ENCODE measurements at places on chromosomes 5 and 9.

- no peak for DNase-seq
These were observed 282.4 kb downstream of the NR3C1 start for GRCh38 chr5:143121135-143121475.

- DNase-seq, result no peak
These were observed 18.3 kb downstream of the FAT2 start for GRCh38 chr5:151572657-151573368.

GRCh38 chr5:168952196-168952595 is 348.7 kb downstream of the SLIT3 start:
- DNase-seq, result no peak

GRCh38 chr9:37976714-37977477 is 73.0 kb upstream of the SLC25A51 start:
- peak; percentile 59 for DNase-seq

DNA sequence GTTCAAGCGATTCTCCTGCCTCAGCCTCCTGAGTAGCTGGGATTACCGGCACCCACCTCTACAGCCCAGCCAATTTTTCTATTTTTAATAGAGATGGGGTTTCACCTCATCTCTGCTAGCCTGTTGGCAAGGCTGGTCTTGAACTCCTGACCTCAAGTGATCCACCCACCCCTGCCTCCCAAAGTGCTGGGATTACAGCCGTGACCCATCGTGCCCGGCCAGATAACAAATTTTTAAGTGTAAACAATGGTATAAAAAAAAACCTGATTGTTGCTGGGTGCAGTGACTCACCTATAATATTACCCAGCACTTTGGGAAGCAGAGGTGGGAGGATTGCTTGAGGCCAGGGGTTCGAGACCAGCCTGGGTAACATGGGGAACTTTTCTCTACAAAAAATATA is 28.0 kb upstream of the N4BP3 start:
- DNase-seq, result peak; percentile 29

DNA sequence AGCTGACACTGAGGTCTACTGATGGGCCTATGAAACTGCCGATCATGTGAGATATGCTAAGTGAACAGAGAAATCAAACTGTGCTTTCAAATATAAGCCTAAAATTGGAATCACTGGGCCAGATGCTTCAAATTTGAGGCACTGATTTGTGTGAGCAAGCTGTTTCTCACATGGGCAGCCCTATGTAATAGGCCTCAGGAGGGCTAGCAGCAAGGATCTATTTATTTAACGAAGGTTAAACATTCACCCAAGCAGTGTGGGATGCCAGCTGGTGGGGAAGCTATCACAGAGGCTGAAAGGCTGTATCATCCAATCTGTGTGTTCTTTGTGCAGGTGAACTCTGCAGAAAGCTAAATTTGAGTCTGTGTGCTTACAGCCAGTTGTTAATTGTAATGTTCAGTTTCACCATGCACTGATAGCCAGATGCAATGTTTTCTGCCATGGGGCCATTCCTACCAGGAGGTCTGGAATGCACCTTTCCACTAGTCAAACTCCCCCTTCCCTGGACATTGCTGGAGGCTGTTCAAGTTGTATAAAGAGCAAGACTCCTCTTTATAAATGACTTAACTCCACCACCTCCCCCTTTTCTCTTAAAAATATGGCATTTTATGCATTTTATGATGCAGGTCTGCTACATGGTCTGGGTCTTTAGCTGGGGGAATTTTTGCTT is 228.9 kb downstream of the SH3GL2 start:
- no peak for DNase-seq

GRCh38 chr5:23318166-23318565 is 189.2 kb upstream of the PRDM9 start:
- no peak for DNase-seq

DNA sequence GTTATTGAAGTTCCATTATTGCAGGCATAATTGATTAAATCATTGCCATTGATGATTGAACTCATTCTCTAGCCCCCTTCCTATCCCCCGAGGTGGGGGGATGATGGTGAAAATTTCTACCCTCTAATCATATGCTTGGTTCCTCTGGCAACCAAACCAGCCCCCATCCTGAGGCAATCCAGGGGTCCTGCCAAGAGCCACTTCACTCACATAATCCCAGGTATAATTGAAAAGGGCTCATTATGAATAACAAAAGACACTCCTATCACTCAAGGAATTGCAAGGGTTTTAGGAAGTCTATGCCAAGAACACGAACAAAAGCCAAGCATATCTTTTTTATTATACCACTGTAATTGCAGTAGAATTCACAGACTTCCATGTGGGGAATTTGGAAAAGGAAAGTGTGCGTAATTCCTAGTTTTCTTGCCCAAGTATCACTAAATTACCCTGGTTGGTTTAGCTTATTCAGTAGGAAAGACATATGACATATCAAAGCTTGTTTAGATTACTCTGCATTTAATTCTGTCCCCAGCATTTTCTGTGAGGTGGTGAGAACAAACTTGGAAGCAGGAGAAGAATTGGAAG is 130.7 kb upstream of the TAF11L2 start:
- no peak for DNase-seq

- no peak for DNase-seq
These were observed 29.8 kb downstream of the SLC24A2 start for GRCh38 chr9:19759066-19759465.

DNA sequence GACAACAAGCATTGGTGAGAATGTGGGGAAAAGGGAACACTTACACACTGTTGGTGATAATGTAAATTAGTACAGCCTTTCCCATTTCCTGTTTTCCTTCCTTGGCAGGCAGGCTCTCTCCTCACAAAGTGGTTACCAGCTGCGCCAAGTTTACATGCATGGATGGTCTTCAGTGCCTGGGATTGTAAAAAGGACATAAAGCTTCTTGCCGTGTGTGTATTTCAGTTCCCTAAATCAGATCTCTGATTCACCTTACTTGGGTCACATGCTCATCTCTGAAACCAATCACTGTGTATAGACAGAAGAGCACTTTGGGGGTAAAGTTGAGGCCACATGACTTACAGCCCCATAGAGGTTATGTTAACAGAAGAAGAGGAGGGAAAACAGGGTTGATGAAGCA is 92.8 kb downstream of the CAVIN4 start:
- no peak for DNase-seq

GRCh38 chr9:120891884-120892747 is 15.1 kb upstream of the PHF19 start:
- DNase-seq, result no peak

DNA sequence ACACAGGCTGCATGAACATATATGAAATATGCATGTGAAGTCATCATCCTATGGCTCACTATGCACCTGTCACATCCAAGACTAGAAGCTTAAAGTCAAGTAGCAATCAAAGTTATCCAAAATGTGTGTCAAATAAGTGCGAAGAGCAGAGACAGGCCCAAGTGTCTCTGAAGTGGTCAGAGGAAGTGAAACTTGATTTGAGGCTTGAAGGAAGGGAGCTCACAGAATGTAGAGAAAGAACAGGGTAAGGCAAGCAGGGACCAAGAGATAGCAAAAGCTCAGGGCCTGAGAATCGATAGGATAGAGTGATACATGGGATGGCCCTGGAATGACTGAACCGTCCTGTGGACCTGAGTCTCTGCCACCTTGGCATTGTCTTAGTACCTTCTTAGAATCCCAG is 274.3 kb upstream of the TRPC7 start:
- no peak for DNase-seq

DNA sequence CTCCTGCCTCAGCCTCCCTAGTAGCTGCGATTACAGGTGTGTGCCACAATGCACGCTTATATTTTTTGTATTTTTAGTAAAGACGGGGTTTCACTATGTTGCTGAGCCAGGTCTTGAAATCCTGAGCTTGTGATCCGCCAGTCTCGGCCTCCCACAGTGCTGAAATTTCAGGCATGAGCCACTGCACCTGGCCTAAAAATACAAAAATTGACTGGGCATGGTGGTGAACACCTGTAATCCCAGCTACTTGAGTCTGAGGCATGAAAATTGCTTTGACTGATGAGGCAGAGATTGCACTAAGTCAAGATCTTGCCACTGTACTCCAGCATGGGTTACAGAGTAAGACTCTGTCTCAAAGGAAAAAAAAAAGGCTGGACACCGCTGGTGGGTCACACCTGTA is 13.1 kb upstream of the DYNC2I2 start:
- DNase-seq, result no peak
